ENCODE measurements at places on chromosomes 3 and 15.

GRCh38 chr3:71189480-71189879 is 394.0 kb downstream of the FOXP1 start:
- no peak for DNase-seq

DNA sequence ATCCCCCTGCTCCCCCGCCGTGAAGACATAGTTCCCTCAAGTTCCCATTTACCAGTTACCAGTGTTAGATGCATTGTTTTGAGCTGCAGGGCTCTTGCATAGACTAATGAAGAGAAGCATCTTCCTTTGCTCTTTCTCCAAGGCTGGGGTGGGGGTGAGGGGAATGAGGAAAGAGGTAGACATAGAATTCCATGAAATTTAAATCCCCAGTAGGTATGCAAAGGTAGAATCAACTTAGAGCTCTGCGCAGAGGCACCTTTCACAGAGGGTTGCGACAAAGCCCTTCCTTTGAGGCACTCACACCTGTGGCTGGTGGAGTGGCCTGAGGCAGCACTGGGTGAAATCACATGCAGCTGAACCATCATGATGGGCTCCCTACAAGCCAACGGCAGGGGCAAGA is 101.3 kb downstream of the WDR76 start:
- DNase-seq = no peak

- no peak for DNase-seq
Measured at GRCh38 chr3:161349529-161350312, 21.6 kb downstream of the SPTSSB start.

- DNase-seq = no peak
Measured at GRCh38 chr3:72352176-72352575, 496.1 kb downstream of the SHQ1 start.

- DNase-seq = no peak
Measured at GRCh38 chr15:79130535-79131130, 40.1 kb upstream of the RASGRF1 start.

All from DMS 273 treated with DMSO at 0.1 percent for 48 hours (cell line).